ENCODE measurements at places on chromosomes 6 and 20.

- no peak overlapping the region for H3K4me3 ChIP-seq
- peaks cover 76% of the 10 kb centered on the region for H3K4me1 ChIP-seq
- DNase-seq, result no peak
- peaks cover 75% of the 10 kb centered on the region for H3K36me3 ChIP-seq
Measured at GRCh38 chr6:149152521-149152920, 165.0 kb upstream of the TAB2 start.

- no peaks in the 10 kb centered on the region for H3K36me3 ChIP-seq
- no peaks in the 10 kb centered on the region for H3K4me1 ChIP-seq
- H3K4me3 ChIP-seq, result no peak overlapping the region
Measured at GRCh38 chr20:62320581-62321354, 18.0 kb downstream of the ADRM1 start.

- H3K27me3 ChIP-seq, result no peaks in the 10 kb centered on the region
- H3K27ac ChIP-seq, result no peak overlapping the region
- peaks cover 33% of the 10 kb centered on the region for H3K4me1 ChIP-seq
- peaks cover 10% of the 10 kb centered on the region for H3K36me3 ChIP-seq
Measured at GRCh38 chr20:4959592-4959991, 41.7 kb downstream of the SLC23A2 start.

DNA sequence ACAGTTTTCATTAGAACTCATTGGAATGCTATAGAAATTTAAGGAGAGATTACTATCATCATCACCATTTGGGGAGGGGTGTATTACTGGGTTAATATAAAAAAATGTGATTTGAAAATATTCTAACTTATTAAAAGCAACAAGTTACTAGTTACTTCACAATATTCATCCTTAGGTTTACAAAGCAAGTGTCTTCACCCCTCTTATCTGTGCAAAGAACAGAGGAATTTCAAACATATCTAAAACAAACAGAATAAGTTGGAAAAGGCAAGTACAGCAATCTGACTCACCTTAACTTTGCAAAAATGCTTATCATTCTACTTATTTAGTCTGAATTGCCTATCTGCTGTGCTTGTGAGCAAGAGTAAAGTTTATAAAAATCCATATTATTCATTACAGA, 32.9 kb downstream of the DCBLD1 start:
- H3K4me1 ChIP-seq, result no peaks in the 10 kb centered on the region
- no peak overlapping the region for H3K27ac ChIP-seq
- no peaks in the 10 kb centered on the region for H3K36me3 ChIP-seq
- no peak for DNase-seq

DNA sequence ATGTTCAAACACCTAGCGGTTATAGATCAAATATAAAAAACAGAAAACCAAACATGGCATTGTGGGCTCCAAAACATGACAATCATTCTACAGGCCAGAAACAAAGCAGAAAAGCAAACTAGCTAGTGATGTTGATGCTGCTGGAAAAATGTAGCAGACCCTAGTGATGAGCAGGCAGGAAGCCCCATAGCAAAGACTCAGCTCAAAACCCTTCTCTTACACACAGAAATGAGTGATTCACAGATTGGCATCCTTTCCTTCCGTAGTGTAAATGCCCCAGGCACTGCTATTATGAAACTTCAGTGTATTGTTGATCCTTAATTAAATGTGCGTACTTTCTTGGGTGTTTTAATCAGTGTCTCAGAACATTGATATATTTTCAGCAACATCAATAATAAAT, 425.1 kb downstream of the UTRN start:
- H3K4me1 ChIP-seq, result no peaks in the 10 kb centered on the region
- H3K27me3 ChIP-seq, result no peaks in the 10 kb centered on the region
- no peak overlapping the region for H3K27ac ChIP-seq
- H3K36me3 ChIP-seq, result peaks cover 15% of the 10 kb centered on the region

- DNase-seq, result no peak
- no peak overlapping the region for H3K27ac ChIP-seq
- H3K4me3 ChIP-seq, result no peak overlapping the region
- H3K36me3 ChIP-seq, result peaks cover 3% of the 10 kb centered on the region
- H3K4me1 ChIP-seq, result peaks cover 7% of the 10 kb centered on the region
- H3K27me3 ChIP-seq, result no peaks in the 10 kb centered on the region
Measured at GRCh38 chr6:135870722-135871121, 19.2 kb downstream of the PDE7B start.

- no peak for DNase-seq
- no peak overlapping the region for H3K27ac ChIP-seq
- H3K36me3 ChIP-seq, result peaks cover 13% of the 10 kb centered on the region
- H3K4me3 ChIP-seq, result no peak overlapping the region
- peaks cover 31% of the 10 kb centered on the region for H3K4me1 ChIP-seq
- H3K27me3 ChIP-seq, result no peaks in the 10 kb centered on the region
Measured at GRCh38 chr6:144661116-144661806, 376.1 kb downstream of the UTRN start.

DNA sequence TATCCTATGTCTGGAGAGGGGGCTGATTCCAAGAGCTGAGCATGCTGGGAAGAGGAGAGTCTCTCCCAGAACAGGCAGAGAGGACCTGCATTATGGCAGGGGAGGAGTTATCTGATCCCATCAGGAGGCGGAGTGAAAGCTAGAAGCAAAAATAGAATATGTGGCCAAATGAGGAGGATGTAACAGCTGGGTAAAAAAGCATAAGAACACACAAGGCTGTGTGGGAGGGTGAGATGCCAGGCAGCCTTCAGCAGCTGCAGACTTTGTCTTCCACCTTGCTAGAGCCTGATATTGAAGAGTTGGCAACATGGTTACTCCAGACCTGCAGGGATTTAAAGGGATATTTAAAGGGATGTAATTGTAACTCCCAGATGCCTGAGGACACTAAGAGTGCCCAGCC, 167.1 kb downstream of the PTPRT start:
- H3K36me3 ChIP-seq, result no peaks in the 10 kb centered on the region
- no peaks in the 10 kb centered on the region for H3K27me3 ChIP-seq
- H3K4me3 ChIP-seq, result no peak overlapping the region
- H3K27ac ChIP-seq, result no peak overlapping the region

GRCh38 chr6:87483929-87484328, 11.2 kb downstream of the SLC35A1 start:
- peaks cover 19% of the 10 kb centered on the region for H3K36me3 ChIP-seq
- H3K4me1 ChIP-seq, result peaks cover 4% of the 10 kb centered on the region
- no peaks in the 10 kb centered on the region for H3K27me3 ChIP-seq
- no peak overlapping the region for H3K4me3 ChIP-seq
- H3K27ac ChIP-seq, result peak overlapping the region; percentile 30

DNA sequence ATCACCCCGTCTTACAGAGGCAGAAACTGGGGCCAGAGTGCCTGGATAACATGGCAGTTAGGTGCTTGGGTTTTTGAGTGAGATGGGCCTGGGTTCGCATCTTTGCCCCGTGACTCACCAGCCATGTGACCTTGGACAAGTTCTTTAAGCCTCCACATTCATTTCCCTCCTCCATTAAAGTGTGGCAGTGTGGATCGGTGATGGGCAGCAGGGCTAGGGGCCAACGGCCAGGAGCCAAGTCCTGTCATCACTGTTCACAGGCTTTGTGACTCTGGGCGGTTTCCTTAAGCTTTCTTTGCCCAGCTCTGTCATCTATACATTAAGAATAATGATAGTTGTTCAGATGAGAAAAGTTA, 85.5 kb upstream of the PMEPA1 start:
- H3K27ac ChIP-seq, result no peak overlapping the region
- H3K4me1 ChIP-seq, result no peaks in the 10 kb centered on the region
- no peak for DNase-seq
- H3K36me3 ChIP-seq, result no peaks in the 10 kb centered on the region
- H3K27me3 ChIP-seq, result peaks cover 8% of the 10 kb centered on the region
- H3K4me3 ChIP-seq, result no peak overlapping the region

DNA sequence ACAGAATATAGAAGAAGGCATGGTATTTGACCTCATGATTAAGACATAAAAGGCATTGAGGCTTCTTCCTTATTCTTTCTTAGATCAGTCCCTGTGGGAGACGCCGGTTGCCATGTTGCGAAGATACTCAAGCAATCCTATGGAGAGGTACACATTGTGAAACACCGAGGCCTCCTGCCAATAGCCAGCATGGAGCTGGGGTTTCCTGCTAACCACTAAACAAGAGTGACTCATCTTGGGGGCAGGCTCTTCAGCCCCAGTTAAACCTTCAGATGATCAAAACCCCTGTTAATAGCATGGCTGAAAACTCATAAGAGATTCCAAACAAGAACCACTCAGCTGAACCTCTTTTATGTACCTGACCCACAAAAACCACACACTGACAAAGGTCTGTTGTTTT, 478.8 kb downstream of the CD83 start:
- no peaks in the 10 kb centered on the region for H3K36me3 ChIP-seq
- DNase-seq, result no peak
- H3K4me1 ChIP-seq, result no peaks in the 10 kb centered on the region
- H3K27ac ChIP-seq, result no peak overlapping the region

DNA sequence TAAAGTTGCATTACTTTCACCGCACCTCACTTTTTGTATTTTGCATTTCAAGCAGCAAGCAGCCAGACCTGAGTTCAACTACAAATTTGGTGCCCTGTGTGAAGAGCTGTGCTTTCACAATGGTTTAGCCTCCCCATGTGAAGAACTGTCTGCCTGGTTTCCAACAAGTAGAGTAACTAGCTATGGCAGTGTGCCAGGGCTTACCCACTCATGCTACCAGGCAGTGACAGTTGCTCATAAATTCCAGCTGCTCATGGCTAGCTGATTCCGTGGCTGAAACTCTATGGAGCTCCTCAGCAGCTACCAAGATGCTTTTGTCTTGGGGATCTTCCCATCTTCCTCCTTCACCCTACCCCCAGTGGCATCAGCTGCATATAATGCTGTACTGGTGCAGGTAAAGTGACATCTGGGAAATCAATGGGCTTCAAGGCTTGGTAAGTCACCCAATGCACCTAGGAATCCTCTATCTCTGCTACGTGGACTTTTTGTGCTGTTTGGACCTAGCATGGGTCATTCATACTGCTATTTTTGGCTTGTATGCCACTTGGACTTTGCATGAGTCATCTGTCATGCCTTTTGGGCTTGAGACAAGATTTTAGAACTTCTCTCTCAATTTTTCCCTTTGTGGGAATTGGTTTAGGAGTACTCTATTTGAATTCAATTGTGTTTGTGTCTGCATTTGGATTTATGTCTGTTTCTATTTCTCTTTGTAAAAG, 176.5 kb upstream of the GJE1 start:
- no peaks in the 10 kb centered on the region for H3K4me1 ChIP-seq
- H3K36me3 ChIP-seq, result no peaks in the 10 kb centered on the region
- H3K27me3 ChIP-seq, result no peaks in the 10 kb centered on the region
- H3K4me3 ChIP-seq, result no peak overlapping the region
- no peak overlapping the region for H3K27ac ChIP-seq

DNA sequence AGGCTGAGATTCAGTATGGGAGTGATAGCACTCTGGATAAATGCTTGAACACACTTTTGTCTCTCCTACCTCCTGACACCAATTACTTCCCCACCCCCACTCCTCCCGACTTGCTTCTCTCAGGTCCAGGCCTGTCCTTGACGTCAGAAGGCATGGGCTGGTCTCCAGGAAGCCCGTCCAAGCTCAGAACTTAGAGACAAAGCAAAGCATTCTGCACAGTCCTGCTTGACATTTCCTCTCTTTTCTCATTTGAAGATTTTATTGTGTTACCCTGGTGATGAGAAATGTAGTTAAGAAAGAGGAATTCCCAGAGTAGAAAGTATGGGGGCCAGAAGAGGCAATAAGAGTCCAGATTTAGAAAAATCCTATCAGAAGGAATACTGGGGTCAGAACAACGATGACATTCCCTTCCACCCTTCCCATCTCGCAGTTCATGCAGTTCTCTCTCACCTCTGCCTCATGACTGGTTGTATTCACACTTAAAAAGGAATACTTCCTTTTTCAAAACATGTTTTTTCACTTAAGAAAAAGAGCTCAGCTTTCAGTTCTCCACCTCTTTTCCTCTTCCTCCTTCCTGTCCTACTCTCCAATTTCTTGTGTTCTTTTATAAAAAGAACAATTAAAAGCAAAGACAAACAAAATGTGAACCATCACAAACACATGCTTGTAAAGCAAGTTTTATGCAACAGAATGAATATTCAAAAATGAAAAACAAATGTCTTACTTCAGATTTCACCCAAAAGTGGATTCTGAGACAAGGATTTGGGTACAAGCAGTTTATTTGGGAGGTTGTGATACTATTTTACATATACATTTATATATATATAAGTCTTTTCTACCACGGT, 18.5 kb upstream of the FAM184A start:
- H3K27me3 ChIP-seq, result no peaks in the 10 kb centered on the region
- no peak overlapping the region for H3K4me3 ChIP-seq
- no peak for DNase-seq
- peak overlapping the region; percentile 51 for H3K27ac ChIP-seq
- no peaks in the 10 kb centered on the region for H3K36me3 ChIP-seq

DNA sequence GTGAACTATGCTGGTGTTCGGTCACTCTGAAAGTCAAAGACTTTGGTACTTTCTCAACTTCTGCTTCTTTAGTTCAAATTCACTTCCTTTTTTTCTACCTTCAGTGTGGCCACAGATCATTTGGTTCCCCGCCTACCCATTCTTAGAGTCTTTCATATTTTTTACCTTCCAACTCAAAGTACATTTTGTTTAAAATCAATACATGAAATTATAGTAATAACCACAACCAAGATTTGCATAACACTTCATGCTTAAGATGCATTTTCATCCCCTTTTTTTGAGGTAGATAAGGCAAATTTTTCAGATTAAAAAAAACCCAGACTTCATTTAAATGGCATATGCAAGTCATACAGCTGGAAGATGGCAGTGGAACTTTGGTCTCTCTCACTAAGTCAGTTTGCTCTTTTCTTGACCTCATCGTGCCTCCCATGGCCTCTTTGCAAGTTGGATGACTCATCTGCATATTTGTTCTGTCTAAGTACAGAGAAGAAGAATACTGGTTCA, 11.9 kb upstream of the CNR1 start:
- DNase-seq, result no peak
- no peak overlapping the region for H3K4me3 ChIP-seq
- peaks cover 3% of the 10 kb centered on the region for H3K27me3 ChIP-seq
- no peak overlapping the region for H3K27ac ChIP-seq

GRCh38 chr20:3798373-3798768, 2.3 kb downstream of the CDC25B start:
- peaks cover 4% of the 10 kb centered on the region for H3K27me3 ChIP-seq
- peaks cover 72% of the 10 kb centered on the region for H3K4me1 ChIP-seq
- H3K27ac ChIP-seq, result peak overlapping the region; percentile 98
- peak overlapping the region; percentile 97 for H3K4me3 ChIP-seq
- H3K36me3 ChIP-seq, result peaks cover 74% of the 10 kb centered on the region

- peaks cover 11% of the 10 kb centered on the region for H3K36me3 ChIP-seq
- H3K27ac ChIP-seq, result no peak overlapping the region
- no peak for DNase-seq
- H3K27me3 ChIP-seq, result no peaks in the 10 kb centered on the region
- H3K4me1 ChIP-seq, result no peaks in the 10 kb centered on the region
Measured at GRCh38 chr20:10609770-10610169, 64.0 kb downstream of the JAG1 start.

DNA sequence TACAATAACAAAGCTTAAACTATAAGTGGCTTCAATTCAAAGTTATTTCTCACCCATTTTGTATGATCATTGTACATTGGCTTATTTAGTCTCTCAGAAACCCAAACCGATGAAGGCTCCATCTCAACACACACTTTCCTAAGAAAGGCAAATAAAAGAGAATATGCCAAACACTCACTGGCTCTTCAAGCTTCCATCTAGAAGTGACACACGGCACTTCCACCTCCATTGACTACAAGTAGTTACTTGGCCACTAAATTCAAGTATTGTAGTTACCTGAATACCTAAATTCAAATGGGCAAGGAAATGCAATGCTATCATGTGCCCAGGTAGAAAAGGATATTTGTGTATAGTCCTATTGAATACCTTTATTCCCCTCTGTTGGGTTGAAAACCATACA, 170.6 kb downstream of the OGFRL1 start:
- H3K4me3 ChIP-seq, result no peak overlapping the region
- H3K27me3 ChIP-seq, result no peaks in the 10 kb centered on the region
- no peaks in the 10 kb centered on the region for H3K36me3 ChIP-seq
- H3K4me1 ChIP-seq, result no peaks in the 10 kb centered on the region

GRCh38 chr6:166483573-166484250, 101.0 kb upstream of the MPC1 start:
- H3K36me3 ChIP-seq, result peaks cover 24% of the 10 kb centered on the region
- H3K27me3 ChIP-seq, result peaks cover 5% of the 10 kb centered on the region
- no peak overlapping the region for H3K4me3 ChIP-seq
- no peak for DNase-seq
- peaks cover 22% of the 10 kb centered on the region for H3K4me1 ChIP-seq

Data from activated naive CD4-positive, alpha-beta T cell treated with anti-CD3 and anti-CD28 coated beads, Interleukin-2, amount 10 ng/mL, durations not matched to agents 7 days and 5 days (primary cell).